GM04503 (cell line): ENCODE measurements at places on chromosomes 6 and 20.

GRCh38 chr20:46985671-46986070 is 91.0 kb downstream of the EYA2 start:
- DNase-seq: no peak

DNA sequence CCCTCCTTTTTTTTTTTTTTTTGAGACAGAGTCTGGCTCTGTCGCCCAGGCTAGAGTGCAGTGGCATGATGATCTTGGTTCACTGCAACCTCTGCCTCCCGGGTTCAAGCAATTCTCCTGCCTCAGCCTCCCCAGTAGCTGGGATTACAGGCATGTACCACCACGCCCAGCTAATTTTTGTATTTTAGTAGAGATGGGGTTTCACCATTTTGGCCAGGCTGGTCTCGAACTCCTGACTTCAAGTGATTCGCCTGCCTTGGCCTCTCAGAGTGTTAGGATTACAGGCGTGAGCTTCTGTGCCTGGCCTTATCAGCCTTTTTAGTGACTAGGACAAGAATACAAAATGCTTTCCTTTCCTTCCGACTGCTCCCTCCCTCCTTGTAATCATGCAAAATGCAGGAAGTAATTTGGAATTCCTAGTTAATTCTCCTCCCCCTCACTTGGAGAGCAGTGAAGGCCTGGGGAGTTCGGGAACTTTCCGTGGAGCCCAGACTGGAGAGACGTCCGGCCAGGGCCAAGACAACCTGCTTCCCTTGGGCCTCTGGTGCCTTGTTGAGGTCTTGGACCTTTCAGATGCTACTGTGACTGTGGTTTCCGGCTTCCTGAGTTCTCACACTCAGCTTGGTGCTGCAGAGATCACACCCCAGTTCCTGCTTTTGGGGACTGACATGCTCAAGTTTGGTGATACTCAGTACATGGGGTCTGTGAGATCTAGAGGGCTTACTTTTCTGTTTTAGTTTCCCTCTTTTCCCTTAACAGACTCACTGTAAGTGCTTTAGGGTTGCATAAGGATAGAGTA is 3.9 kb upstream of the PHF20 start:
- DNase-seq: no peak

DNA sequence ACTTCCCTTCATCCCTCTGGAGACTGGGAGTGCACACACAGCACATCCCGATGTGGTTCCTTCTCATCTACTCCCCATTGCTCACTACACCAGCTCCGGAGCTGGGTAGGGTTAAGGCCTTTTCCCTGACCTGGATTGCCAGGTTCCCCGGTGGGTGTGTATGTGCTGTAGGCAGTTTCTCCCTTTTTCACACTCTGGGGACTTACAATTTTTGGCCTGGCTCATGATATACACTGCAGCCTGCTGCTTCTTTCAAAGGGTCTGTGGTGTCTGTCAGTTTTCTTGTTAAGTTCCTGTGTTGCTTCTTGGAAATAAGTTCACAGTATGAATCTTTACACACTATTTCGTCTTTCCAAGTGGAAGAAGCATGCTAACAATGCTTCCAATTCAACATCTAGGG is 405.5 kb downstream of the UTRN start:
- DNase-seq: no peak

- DNase-seq: no peak
These were observed 290.2 kb downstream of the PHACTR1 start for GRCh38 chr6:13006578-13007300.

DNA sequence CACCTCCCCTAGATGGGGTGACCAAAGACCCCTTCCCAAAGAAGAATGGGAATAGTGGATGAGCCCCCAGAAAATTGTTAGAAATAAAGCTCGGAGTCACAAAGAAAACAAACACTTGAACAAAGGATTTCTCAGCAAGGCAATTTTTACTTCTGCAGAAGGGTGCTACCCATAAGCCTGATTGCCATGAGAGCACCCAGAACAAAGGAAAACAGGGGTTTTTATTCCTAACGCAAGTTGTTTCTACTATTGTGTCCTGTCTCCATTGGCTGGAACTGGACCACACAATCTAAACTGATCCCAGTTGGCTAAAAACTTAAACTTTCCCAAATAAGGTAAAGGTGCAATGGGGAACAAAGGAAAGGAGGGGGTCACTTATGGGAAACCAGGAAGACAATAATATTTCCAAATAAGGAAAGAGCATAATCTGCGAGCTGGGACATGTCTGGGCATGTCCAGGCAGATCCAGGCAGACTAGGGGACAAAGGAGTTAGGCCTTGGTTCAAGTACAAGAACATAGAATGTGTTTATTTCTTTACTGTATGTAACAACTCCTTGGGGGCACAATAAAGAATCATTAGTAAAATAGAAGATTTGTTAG is 20.0 kb downstream of the HLA-B start:
- DNase-seq: no peak

DNA sequence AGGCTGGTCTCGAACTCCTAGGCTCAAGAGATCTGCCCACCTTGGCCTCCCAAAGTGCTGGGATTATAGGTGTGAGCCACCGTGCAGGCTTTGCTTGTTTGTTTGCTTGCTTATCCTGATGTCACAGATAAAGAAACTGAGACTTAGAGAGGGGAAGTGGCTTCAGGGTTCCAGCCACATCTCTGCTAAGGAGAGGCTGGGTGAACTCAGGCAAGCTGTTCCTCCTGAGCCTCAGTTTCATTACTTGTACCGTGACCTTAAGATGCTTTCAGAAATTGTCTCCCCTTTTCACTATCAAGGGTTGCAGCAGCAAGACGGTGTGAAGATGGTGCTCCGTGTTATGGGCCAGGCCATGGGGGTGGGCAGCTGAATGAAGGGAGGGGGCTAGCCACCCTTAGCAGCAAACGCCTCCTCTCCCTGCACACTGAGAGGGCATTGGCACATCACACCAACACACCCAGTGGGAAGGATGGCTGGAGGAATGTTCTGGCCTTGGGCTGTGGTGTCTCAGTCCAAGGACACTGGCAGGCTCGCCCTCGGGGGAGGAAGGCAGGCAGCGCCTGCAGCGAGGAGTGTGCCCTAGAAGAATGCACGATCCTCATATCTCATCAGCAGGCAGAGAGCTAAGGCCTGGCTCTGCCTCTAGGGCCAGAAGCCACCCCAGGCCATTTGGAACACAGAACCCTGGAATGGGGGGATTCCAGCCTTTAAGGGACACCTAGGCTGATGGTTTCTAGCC is 48.2 kb upstream of the TLDC2 start:
- no peak for DNase-seq

GRCh38 chr6:152371775-152372174 is 265.4 kb downstream of the SYNE1 start:
- no peak for DNase-seq
